ENCODE measurements at places on chromosomes 7 and 10.
A peak's percentile ranks its signal among the peaks of the same experiment; 100 is the strongest.

DNA sequence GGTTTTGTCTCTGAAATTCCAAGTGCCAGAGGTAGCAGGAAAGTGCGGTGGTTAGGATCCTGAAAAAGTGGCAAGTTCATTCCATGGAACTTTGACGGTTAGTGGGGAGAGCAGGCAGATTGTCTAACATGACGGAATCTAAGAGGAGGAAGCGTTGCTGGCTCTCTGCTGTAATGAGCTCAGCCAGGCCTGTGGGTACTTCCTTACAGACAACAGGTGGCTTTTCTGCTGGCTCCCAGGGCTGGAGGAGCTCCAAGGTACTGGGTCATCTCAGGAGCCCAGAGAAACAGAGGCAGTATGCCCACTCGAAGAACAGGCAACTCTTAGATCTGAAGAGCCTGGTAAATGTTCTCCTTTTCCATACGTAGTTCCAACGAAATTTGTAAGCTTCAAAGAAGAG lies 3.1 kb upstream of the AIFM2 start:
- DNase-seq: no peak

DNA sequence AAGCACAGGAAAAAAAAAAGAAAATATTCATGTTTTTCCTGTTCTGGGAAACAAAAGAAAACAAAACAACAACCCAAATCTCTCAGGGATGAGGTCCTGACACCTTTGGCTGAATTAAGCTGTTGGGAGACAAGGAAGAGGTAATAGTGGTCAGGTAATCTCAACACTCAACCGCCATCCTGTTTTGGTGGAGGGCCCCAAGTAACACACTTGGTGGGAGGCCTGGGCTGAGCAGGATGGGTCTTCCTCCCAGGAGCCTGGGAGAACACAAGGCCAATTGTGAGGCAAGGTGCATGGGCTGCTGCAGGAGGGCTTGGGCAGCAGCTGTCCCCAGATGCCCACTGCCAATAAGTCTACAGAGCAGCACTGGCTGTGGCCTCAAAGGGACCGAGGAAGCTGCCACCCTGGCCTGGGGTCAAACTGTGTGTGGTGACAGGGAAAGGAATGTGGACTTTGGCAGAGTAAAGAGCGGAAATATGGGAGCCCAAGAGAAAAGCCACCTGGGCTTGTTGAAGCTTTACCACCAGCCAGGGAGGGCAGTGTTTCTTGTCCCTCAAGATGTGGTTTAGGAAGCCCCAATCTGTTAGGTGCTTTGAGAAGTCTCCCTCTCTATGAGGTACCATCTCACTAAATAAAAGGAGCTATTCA lies 93.5 kb upstream of the SLC25A13 start:
- peak; percentile 51 for DNase-seq

DNA sequence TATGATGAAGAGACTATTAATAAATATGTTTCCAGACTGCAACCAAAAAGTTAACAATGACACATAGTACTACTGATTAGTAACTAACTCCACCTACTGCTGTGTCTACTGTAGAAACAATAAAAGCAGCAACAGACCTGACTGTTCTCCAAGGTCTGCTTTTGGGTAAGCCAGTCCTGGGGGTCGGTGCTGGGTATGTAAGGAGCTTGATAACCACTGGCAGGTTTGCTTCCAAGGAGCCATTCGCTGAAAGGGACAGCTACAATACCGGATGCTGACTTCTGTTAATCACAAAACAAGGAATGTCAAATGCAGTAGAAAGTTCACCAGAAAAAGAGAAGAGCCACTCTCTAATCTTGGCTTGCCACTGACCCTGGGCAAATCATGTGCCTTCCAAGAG lies 17.7 kb downstream of the NCOA4 start:
- DNase-seq: no peak

DNA sequence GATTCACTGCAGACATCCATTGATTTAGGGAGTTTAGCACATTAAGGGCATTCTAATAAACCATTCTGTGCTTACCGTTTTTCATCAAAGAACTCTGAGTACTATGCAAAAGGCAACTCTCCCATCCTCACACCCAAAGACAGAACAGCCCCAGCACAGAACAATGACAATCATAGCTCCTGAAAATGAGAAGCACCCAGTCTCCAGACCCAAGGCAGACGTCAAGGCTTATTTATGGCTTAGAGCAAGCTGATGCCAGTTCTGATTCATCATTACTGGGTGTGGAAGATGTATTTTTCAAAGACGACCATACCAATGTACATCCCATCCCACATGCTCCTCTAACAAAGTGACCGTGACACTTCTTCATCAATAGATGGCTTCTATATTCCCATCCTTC lies 67.6 kb downstream of the OSBPL3 start:
- no peak for DNase-seq

DNA sequence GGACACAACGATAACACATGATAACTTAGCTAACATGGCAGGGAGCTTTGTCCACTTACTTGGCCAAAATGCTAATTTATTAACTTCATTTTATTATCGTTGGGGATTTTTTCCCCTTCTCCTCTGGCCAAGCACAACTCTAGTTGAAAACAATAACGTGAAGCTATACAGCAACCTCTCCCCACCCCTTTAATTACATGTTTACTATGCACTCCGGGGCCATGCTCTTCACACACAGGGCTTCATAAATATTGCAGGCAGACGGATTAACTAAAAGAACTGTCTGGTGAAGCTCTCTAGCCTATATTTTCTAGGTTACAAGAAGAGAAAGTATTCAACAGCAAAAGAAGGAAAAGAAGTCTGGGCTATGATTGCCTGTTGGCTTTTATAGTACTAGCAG lies 51.7 kb downstream of the XRCC2 start:
- DNase-seq: no peak

- no peak for DNase-seq
Measured at GRCh38 chr10:986137-986825, 2.0 kb upstream of the GTPBP4 start.

- no peak for DNase-seq
Measured at GRCh38 chr10:121952226-121952625, 22.8 kb downstream of the NSMCE4A start.

DNA sequence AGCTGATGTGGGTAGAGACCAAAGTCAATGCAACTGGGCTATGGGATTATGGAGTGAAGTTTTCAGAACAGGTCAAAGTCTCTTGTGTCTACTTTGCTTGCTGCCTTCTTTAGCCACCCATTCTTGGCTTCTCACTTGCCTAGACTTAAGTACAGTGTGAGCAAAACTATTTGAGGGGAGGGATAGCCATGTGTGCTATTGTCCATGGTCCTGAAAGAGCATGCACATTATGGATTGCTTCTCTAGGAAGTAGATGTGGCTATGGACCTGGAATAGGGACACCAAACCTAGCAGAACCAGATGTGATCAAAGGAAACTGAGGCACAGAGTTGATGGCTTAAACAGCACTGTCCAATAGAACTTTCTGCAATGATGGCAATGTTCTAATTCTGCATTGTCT lies 81.9 kb upstream of the ZNF800 start:
- peak; percentile 7 for DNase-seq

DNA sequence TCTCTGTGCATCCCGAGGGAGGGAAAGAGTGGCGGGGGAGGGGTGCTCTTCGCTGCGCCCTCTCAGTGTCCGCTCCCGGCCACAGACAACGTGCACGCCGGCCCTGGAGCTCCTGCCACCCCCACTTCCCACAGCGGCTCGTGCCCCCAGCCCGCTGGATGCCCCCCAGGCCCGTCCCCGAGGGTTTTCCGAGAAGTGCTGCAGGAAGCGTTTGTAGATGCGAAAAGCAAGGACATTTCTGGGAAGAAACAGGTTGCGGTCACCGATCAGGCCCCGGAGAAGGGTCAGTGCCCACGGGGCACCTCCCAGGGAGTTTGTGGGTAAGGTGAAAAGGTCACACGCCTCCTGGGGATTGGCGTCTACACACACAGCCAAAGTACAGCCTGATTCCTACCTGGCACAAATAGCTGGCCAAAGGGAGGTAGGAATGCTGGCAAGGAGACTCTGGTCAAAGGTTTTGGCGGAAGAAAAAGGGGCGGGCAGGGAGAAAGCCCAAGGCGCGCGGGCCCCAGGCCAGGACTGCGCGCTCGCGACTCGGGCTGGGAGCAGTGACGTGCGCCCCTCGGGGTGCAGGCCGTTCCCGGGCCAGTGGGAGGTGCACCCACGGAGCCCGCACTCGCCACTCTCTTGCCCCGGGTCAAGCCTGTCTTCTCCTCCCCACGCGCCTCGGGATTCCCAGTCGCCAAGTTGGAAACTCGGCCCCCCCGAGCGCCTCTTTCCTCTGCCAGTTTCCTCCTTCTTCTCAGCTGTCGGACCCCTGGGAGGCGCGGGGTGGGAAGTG lies 1.5 kb upstream of the NRP1 start:
- peak; percentile 75 for DNase-seq

- DNase-seq: no peak
Measured at GRCh38 chr7:5697754-5698424, 83.6 kb downstream of the RNF216 start.

- no peak for DNase-seq
Measured at GRCh38 chr7:42381161-42381560, 144.2 kb upstream of the GLI3 start.

Measured in HuH-7 (cell line).